ENCODE measurements at places on chromosomes 1 and 21.

GRCh38 chr1:3420218-3420951 is 34.1 kb upstream of the ARHGEF16 start:
- DNase-seq, result no peak

DNA sequence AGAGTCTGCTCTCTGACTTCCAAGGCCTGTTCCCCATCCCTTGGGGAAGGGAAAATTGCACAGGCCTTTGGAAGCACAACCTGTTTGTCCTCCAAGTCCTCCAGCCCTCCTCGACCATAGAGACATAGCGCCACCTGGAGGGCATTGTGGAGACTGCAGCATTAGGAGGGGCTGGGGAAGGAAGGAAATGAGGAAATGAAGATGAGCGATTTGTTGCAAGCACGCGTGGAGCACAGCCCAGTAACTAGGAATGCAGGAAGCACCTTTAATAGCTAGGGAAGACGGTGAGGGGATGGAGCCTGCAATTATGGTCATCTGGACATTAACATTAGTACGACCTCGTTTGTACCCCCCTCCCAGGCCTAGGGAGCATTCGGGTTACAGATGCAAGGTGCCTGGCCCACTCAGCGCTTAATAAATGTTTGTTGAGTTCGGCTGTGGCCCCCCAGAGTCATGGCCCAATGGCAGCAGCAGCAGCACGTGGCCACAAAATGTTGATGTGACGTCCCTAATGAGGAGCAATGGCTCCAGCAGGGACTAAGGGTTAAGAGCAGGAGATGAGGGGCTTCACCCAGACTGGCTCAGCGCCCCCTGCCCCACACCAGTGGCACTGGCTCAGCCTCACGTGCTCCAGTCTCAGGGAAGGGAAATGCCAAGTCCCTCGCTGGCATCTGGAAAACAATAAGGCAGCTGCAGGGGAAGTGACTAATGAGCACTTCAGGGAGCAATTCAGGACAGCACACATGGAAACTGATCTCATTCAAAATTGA is 8.0 kb upstream of the CAMK2N1 start:
- DNase-seq, result peak; percentile 85

DNA sequence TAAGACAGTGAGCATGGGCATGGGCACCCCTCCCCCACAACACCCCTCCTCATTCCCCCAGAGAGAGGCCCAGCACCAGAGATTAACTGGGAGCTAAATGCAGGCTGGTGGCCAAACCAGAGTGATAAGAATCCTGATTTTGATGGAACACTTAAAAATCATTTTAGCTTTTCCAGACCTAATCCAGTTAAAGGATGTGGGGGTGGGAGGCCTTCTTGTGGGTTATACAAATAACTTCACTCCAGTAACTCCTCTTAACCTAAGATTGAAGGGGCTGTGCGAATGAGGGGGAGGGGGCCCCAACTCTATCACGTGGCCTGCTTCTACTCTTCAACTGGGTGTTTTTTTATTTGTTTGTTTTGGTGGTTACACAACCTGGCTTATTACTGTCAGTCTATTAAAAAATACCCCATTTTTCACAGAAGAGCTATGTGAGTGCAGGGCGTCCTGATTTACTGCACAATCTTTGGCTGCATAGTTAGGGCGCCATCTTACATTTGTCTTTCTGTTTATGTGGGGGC is 398.1 kb upstream of the LYPLAL1 start:
- DNase-seq, result no peak

GRCh38 chr1:24714859-24715520 is 30.3 kb upstream of the CLIC4 start:
- DNase-seq, result peak; percentile 95

GRCh38 chr1:173616859-173617258 is 14.0 kb upstream of the SLC9C2 start:
- no peak for DNase-seq

- no peak for DNase-seq
Measured at GRCh38 chr21:42232176-42232825, 13.4 kb downstream of the ABCG1 start.

DNA sequence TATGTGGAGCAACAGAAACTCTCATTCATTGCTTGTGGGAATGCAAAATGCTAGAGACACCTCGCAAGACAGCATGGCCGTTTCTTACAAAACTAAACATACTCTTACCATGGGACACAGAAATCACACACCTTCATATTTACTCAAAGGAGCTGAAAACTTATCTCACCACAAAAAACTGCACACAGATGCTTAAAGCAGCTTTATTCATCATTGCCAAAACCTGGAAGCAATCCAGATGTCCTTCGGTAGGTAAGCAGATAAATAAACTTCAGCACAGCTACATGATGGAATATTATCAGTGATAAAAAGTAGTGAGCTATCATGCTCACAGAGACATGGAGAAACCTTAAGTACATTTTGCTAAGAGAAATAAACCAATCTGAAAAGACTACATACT is 124.3 kb downstream of the RERE start:
- DNase-seq, result no peak

DNA sequence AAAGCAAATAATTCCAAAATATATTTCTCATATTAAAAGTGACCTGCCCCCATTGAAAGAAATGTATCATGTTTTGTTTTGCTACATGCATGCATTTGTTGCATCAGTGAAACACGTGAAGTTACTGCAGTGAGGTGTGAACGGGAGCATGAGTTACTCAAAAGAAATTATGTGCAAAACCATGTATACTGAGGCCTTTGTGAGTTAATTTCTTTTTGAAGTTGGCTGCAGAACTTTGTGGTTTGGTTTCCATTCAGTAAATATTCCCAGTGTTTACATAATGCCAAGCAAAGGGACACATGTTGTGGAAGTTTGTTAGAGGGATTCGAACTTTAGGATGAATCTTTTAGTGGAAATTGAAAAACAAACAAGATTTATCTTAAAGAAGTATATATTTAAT is 619.4 kb upstream of the ADAMTS5 start:
- peak; percentile 74 for DNase-seq

- DNase-seq, result no peak
Measured at GRCh38 chr1:185694081-185694480, 40.1 kb upstream of the HMCN1 start.

DNA sequence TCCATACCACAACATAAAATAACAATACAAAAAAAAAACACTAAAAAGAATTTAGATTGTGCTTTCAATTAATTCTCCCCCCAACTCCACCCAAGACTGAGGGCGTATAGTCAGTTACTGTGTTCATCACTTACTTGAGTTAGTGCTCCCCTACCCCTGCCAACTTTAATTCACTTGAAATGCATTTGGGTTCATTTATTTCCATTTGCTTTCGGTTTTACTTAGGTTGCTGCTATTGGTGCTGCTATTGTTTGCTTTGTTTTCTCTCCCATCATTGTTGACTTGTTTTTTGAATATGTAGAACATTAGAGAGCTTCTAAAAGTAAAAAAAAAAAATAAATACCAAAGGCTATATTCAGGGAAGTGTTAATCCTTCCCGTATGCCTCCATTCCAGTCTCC is 10.7 kb upstream of the CYYR1 start:
- DNase-seq, result no peak

DNA sequence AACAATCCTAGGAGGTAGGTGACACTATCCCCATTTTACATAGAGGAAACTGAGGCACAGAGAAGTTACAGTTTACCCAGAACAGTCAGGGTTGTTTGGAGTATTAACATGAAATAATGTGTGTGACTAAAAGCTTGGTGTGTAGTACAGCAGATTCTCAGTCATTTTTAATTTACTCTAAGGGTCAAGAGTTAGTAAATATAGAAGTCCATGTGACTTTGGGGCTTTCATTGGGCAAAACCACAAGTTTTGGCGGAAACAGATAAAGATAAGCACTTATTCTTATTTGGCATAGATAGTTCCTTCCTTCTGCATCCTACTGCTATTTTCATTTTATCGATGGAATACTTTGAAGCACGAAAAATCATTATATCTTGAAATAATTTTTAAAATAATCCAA is 128.5 kb downstream of the DNM3 start:
- no peak for DNase-seq
